Panc1 (cell line): ENCODE measurements at places on chromosomes 7 and 10.

DNA sequence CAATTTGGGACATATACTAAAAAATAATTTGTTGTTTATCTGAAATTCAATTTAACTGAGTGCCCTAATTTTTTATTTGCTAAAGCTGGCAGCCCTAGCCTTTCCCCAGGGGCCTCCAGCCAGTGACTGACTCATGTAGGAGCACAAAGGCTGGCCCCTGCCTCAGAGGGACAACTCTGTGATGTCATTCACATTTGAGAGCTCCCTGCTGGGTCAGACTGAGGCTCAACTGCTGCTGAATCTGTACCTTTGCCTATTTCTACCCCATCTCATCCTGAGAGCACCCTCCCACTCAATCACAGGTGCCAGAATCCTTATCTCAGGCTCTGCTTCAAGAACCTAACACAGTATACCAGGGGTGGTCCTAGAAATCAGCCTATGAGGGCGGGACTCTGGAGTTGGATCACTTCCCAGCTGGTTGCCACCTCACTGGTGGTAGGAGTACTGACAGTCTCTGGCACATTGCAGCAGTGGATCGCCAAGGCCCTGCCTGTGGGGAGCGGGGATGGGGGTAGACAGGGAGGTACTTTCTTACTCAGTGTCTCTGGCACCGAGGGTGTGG is 11.6 kb downstream of the GCK start:
- no peak for DNase-seq

GRCh38 chr10:61100887-61101286 is 156.9 kb upstream of the RHOBTB1 start:
- DNase-seq, result no peak

DNA sequence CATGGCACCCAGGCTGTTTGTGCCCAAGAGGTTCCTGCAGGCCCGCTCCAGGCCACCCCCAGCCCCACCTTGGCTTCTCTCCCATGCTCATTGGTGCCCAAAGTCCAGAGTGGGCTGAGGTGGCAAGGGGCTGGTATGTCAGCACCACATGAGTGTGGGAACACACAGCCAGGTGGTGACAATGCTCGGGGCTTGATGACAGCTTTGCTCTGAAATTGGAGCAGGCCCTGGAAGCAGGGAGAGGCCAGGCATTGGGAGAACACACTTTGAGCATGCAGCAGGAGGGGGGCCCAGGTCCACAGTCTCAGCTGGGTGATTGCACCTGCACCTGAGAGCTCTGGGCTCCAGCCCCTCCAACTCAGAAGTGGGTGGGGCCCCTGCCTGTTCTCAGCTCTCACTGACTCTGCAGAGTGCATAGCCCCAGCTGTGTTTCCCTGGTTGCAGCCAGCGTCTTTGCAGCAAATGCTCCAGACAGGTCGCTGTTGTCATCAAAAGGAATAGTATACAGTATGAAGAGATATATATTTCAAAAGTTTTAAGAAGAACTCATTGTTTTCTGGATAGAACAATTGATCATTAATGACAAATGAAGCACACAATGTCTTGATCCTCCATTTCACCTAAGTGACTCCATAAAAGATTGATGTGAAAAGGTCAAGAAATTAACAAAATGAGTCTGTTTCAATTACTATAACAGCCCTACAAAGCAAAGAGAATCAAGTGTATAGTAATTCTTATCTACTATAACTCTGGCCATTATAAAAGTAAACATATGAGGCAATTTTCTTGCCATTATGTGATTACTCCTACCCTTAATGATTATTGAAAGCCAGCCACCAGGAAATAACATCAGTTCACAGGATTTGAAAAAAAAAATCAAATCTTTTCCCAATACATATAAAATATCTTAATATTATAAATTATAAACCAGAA is 848.1 kb downstream of the PCDH15 start:
- no peak for DNase-seq

GRCh38 chr10:12350167-12350872 is 973 bp downstream of the CAMK1D start:
- no peak for DNase-seq

GRCh38 chr10:69684020-69684980 is 54.3 kb downstream of the FAM241B start:
- DNase-seq, result no peak

GRCh38 chr7:105156731-105157130 is 142.7 kb downstream of the KMT2E start:
- no peak for DNase-seq

GRCh38 chr7:91031757-91032156 is 232.5 kb upstream of the FZD1 start:
- no peak for DNase-seq

DNA sequence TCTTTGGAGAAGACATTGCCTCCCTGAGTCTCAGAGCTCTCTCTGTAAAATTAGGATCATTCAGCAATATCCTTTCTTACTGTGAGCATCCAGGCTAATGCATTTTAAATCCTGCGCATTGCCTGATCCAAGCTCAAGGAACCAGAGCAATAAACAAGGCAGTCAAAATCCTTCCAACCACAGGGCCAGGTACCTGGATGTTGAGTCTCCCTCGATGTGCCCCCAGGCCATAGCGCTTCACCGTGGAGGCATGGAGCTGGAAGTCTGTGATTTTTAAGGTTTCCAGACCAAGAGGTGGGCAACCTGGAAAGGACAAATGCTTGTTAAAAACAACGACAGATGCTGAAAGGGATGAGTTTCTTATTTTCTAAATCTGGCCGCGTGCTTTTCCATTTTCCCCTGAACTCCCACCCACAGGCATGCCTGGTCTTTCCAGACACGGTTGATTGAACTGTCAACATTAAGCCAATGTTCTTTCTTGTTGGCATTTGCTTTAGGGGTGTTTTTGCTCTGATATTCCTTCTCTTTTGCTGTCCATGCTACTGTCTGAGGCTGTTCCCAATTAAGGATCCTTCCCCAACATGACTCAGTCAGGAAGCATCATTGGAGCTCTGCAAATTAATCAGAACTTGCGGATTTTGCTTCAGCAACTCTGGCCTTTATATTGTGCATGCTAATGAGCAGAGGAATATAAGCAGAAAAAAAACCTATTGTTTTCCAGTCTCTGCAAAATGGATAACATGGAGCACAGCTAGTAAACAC is 29.0 kb downstream of the CPXM2 start:
- no peak for DNase-seq

- DNase-seq, result no peak
These were observed 19.6 kb downstream of the AKR1C1 start for GRCh38 chr10:4982764-4983226.

DNA sequence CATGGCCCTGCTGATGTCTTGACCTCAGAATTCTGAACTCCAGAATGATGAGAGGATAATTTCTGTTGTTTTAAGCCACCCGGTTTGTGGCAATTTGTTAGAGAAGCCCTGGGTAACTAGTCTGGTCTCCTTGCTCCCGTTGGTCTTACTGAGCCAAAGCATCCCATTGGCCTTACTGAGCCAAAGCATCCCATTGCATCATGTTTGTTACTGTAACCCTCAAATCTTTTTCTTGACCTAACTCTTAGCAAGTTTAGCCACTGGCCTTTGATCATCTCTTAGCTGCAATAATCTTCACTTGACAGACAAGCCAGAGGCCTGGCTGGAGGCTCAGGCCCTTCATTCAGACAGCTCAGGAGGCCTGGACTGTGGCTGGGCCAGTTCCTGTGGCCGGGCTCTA is 21.8 kb downstream of the TBXAS1 start:
- DNase-seq, result no peak

- DNase-seq, result no peak
These were observed 200.9 kb downstream of the CDC14C start for GRCh38 chr7:49125246-49125645.
